ENCODE measurements at places on chromosomes 2 and 18. TPM values are rescaled to one million over a fixed set of nuclear protein-coding genes. Genes with fewer than 3 reads are reported as not detected.

Gene CDH7
- not detected for total RNA-seq

Gene RAD51AP2
- total RNA-seq = not detected

Gene MAP3K19
- total RNA-seq = not detected

Gene OR6B2
- total RNA-seq = not detected

Gene SCYGR3
- not detected for total RNA-seq

DNA sequence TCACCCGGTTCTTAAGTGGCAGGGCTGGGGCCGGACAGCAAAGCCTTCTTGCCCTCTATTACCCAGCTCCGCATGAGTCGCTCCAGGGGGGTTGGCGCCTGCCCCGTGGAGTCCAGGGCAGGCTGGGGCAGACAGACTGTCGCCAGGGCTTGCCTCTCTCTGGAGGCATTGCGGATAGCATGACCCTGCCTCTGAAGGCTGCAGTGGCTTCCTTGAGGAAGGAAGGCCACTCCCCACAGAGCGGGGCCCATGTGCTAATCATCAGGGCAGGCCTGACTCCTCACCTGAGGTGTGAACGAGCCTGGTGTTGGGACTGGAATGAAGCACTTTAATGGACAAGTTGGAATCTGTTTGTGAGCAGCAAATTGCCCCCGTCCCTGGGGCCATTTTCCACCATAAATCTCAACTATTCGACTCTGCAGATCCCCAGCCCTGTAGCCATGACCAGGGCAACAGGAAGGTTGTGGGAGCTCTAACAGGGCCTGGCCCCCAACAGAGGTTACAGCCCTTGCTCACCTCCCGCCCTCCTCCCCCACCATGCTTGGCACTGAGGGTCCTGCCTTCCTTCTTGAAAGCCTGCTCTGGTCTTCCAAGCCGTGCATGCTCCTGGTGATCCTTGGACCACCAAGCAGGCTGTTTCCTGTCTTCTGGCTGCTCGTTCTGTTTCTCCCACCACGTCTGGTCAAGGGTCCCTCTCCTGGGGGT, 144.9 kb upstream of the HAAO start:
- no peak for DNase-seq

DNA sequence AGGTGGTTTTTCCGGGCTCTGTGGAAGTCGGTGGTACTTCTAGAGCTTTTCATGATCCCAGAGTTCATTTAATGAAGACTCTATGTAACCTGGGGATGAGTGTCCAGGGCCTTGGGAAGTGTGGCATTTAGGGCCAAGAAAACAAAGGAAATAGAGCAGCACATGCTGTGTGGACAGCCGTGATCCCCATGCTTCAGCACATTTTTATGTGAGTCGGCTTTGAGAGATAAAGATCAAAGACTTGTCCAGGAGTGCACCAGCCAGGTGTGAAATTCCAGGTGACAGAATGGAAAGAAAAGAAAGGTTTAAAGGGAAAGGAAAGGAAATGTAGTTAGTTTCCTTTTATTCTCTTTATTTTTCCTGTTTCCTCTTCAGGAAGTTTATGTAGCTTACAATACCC, 258.0 kb upstream of the NRP2 start:
- DNase-seq = no peak

GRCh38 chr18:48228301-48228715, 180.9 kb downstream of the ZBTB7C start:
- DNase-seq = peak; percentile 53

DNA sequence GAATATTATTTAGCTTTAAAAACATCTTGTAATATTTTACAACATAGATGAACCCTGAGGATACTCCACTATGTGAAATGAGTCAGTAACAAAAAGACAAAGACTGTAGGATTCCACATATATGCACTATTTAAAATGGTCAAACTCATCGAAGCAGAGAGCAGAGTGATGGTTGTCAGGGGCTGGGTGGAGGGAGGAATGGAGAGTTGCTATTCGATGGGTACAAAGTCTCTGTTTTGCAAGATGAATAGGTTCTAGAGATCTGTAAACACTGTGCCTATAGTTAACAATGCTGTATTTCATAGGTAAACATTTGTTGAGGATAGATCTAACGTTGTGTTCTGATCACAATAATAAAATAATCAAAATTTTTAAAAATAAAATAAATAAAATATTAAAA, 1675.9 kb upstream of the CELF4 start:
- DNase-seq = no peak

DNA sequence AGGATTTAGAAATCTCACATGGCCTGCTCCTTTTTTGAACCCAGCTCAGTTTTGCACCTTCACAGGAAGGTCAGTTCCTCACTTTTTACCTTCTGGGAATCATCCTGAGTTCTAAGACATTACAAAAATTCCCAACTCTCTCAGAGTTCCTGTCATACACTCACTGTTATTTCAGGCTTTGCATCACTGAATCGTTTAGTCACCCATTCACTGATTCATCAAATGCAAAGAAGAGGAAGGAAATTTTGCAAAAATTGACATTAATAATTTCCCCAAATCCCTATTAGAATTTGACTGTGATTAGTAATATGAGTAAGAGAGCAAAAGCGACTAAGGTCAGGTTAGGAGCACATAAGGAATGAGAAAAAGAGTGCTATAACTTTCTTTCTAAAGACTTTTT, 197.5 kb downstream of the PDE1A start:
- no peak for DNase-seq

GRCh38 chr18:59988098-59988706, 88.4 kb downstream of the PMAIP1 start:
- peak; percentile 55 for DNase-seq

DNA sequence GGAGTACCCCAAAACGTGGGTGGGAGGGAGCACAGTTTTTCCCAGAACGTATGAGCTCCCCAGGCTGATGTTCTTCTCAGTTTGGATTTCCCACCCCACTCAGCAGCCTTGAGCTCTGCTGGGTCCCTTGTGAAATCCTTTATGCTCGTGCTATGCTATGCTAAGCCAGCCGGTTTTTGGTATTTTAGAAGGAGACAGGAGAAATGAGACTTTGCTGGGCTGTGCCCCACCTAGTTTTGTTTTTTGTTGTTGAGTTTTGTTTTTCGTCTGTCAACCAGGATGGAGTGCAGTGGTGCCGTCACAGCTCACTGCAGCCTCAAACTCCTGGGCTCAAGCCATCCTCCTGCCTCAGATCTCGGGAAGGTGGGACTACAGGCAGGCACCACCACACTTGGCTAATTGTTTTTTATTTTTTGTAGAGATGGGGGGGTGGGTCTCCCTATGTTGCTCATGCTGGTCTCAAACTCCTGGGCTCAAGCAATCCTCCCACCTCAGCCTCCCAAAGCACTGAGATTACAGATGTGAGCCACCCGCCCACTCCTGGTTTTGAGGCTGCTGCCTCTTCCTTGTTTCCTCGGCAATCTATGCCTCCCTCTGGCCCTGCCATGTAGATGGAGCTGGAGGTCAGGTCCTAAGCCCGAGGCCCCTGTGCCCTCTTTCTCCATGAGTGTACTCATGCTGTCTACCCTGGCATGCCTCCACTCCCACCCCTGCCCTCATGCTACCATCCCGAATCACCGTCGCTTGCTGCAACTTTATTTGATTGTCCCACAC, 17.5 kb upstream of the MGAT4A start:
- no peak for DNase-seq

DNA sequence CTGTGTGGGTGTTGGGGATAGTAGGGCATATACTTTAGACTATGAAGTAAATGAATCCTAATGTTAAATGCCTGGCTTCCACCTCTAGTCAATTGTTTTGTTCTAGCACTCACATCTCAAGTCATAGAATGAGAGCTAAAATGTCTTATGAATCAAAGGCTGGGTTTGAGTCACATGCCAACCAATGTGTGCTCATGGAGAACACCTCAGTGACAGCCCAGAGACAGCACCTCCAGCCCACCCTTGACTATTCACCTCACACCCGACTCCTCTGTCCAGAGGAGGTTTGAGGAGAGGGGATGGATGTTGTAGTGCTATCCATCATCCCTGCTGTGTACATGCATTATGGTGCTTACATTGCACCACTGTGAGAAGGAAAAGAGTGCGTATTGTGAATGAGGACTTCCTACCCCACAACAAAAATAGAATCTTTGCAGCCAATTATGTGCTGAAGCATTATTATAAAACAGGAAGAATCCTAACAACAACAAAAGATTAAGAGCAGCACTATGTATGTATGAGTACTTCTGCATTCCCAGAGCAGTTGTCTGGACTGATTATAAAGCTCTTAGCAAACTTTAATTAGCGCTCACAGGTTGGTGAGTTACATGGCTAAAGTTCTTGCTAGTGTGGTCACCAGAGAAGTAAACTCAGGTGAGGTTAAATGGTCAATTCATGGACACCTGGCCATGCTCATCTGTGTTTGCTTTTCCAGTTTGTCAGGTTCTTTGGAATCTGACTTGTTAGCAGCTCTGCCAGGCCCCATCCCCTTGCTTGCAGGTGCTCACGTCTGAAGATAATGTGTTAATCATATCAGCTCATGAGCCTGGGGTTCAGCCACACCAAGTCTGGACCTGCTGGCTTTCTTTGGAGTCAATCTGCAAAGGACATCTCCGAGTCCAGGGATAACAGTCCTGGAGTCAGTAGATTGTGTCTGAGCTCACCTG, 55.3 kb upstream of the NABP1 start:
- DNase-seq = no peak

- DNase-seq = peak; percentile 65
These were observed 1.7 kb downstream of the TMBIM1 start for GRCh38 chr2:218290316-218291261.

- no peak for DNase-seq
These were observed 106.7 kb downstream of the XRCC5 start for GRCh38 chr2:216215658-216216390.

GRCh38 chr2:218051903-218052302, 17.1 kb upstream of the RUFY4 start:
- no peak for DNase-seq

DNA sequence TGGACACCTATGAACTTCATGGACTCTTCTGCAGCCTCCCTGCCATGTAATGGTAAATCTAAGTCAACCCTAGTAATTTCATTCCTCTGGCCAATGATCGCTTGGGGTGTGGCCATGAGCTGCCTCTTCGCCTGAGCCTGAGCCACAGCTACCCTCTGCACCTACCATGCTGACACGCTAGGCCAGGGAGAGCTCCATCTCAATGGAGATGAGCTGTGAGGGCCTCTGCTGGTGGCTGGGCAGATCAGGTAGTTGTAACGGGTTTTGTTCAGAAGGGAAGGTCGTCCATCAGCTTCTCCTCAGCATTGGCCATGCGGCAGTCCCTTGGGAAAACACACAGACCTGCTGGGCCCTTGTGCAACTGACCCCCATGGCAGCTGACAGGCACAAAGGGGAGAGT, 24.4 kb downstream of the MPHOSPH10 start:
- DNase-seq = peak; percentile 36

DNA sequence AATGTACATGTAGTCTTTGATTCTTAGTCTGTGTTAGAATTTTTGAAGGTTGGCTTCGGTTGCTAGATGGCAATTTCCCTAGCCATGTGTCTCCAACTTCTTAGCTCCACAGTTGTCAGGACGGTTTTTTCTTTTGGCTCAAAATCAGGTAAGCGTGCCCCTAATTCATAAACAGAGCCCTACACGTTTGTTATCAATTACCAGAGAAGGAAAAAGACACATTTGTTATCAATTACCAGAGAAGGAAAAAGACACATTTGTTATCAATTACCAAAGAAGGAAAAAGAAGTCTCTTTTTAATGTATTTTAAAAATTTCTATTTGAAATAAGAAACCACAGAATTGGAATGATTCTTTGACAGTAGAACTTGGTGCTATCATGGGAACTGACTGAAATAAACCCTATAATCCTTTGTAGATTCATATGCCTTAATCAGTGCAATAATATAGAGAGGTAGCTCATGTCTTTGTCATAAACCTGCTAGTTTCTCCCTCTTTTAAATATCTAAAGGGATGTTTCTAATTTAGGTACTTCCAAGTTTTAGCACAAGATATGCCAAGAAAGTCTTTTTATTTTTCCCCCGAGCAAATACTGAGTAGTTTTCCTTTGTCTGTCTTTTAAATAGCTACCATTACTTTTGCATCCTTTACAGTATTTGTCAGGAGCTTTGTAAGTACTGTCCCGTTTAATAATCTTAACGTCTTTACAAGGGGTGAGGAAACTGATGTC, 35.9 kb downstream of the CAMKMT start:
- no peak for DNase-seq

- DNase-seq = peak; percentile 31
These were observed 116.2 kb downstream of the STPG4 start for GRCh38 chr2:47038656-47039488.

DNA sequence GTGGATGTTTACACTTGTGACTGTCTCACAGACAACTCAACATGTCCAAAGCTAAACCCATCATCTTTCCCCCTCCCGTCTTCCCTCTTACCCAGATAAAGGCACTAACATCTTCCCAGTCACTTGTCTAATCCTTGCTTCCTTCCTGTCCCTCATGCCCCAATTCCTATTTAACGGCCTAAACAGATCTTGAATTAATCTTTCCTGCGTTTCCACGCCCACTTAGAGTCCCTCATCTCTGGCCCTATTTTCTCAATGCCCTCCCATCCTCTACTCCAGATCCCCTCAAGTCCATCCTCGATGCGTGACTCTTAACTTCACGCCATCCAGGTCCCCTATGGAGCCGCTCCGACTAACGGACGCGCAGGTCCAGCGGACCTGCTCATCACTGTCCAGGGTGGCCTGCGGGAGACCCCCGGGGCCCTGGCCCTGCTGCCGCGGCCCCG, 682 bp upstream of the SCLY start:
- no peak for DNase-seq

- DNase-seq = no peak
These were observed 264.3 kb downstream of the TSN start for GRCh38 chr2:122019724-122020123.

GRCh38 chr2:25032901-25033300, 9.0 kb upstream of the EFR3B start:
- DNase-seq = no peak

GRCh38 chr2:167784084-167784425, 463.3 kb downstream of the STK39 start:
- no peak for DNase-seq

DNA sequence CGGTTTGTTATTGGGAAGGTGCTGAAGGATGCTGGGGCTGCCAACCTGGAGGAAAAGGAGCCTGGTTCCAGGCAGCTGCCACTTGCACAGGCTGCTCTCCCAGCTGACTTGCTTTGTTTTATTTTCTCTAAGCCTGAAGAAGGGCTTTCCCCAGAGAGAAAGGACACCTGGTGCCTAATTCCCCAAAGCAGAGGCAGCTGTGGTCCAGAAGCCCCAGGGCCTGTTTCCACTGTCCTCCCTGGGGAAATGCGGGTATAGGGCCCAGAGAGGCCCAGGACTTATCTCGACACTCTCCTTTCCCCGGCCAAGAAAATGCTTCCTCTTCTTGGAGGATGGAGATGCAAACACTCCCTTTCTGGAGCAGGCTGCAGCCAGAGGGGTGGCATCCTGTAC, 30.1 kb downstream of the INO80C start:
- DNase-seq = no peak

GRCh38 chr2:8567469-8568260, 114.2 kb upstream of the ID2 start:
- DNase-seq = peak; percentile 9

GRCh38 chr18:76528477-76529432, 33.7 kb upstream of the ZNF516 start:
- DNase-seq = no peak

All from activated CD4-positive, alpha-beta memory T cell treated with anti-CD3 and anti-CD28 coated beads, Interleukin-2, amount 10 ng/mL, durations not matched to agents 7 days and 5 days (primary cell).